Neural crest cell (in vitro differentiated cells): ENCODE measurements at places on chromosomes 4 and X.

DNA sequence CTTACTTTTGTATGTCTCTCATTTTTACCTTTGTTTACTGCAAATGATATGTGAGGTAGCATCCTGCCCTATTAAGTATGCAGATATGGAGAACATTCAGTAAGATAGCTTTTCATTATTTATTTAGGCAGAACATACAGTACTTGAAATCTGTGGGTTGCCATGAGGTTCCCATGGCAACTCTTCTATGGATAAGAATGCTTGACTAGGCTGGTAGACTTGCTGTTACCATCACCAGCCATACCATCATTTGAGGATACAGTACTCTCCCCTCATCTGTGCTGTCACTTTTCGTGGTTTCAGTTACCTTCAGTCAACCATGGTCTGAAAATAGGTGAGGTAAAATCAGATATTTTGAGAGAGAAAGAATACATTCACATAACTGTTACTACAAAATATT lies 56.7 kb downstream of the NAF1 start:
- no peak overlapping the region for H3K4me3 ChIP-seq
- peaks cover 11% of the 10 kb centered on the region for H3K36me3 ChIP-seq
- H3K4me1 ChIP-seq = no peaks in the 10 kb centered on the region
- no peak for DNase-seq

DNA sequence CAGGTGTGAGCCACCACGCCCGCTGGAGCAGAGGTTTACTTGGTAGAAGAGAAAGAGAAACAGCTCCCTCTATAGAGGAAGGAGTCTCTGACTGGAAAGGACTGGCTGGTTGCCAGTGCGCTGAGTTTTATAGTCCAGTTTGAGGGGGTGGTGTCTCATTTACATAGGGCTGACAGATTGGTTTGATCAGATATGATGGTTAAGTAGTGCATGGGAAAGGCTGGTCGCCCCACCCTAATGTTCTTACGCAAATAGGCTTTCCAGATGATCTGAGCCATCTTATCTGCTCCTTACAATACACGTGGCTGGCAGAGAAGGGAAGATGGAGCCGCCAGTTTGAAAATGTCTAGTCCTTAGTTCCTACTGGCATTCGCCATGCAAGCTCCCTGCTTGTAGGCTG lies 439.5 kb downstream of the NAF1 start:
- no peak overlapping the region for H3K4me3 ChIP-seq
- no peaks in the 10 kb centered on the region for H3K36me3 ChIP-seq
- H3K27me3 ChIP-seq = no peaks in the 10 kb centered on the region
- no peak overlapping the region for H3K27ac ChIP-seq
- H3K4me1 ChIP-seq = no peaks in the 10 kb centered on the region

DNA sequence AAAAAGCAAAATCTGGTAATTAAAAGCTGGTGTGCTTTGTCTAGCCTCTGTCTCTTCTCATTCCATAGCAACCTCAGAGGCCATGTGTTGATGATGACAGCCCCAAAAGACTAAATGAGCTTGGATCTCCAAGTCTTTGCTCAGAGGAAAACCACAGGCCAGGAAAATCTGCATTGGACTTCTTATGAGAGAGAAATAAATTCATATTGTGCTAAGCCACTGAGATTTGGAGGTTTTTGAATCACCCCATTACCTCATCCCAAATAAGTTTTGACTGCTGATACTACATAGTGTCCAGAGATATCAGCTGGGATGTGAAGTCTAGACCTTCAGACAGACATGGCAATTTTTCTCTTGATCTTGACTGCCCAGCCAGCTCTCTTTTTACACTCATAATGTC lies 178.6 kb upstream of the DIPK2B start:
- H3K27ac ChIP-seq = no peak overlapping the region
- H3K36me3 ChIP-seq = no peaks in the 10 kb centered on the region
- DNase-seq = no peak
- H3K4me1 ChIP-seq = no peaks in the 10 kb centered on the region

GRCh38 chr4:4659871-4660651 lies 118.2 kb upstream of the STX18 start:
- no peak overlapping the region for H3K4me3 ChIP-seq
- H3K36me3 ChIP-seq = no peaks in the 10 kb centered on the region
- peaks cover 4% of the 10 kb centered on the region for H3K4me1 ChIP-seq
- H3K27me3 ChIP-seq = no peaks in the 10 kb centered on the region
- no peak overlapping the region for H3K27ac ChIP-seq

DNA sequence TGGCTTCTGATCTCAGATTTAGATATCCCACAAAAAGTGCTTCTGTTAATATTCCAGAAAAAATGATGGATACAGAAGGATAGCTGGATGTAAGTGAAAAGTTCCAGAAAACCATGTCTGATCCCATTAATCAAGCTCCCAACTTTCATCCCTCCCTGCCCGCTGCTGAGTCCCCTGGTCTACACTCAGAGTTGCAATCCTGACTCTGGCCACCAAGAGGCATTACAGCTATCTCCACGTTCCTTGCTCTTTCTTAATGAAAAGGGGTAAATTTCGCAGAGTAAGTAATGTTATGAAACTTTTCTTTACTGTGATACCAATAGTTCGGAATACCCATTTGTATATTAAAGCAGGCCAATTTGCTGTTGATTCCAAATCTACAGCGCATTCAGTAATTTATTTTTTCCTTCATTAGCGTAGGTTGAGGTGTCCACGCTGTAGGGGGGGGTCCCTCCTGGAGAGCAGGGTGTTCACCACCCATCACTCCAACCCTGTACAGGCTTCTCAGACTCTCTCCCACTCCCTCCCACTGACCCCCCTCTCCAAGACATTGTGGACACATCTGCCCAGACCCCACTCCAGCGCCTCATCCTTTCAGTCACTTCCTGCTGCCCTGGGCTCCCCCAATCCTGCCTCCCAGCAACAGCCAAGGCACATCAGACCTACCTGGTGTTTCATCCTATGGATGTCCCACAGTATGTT lies 55.1 kb downstream of the RAB40A start:
- no peaks in the 10 kb centered on the region for H3K27me3 ChIP-seq
- peaks cover 8% of the 10 kb centered on the region for H3K36me3 ChIP-seq
- peak overlapping the region; percentile 54 for H3K4me3 ChIP-seq
- H3K27ac ChIP-seq = peak overlapping the region; percentile 57
- peaks cover 13% of the 10 kb centered on the region for H3K4me1 ChIP-seq
- peak; percentile 3 for DNase-seq

DNA sequence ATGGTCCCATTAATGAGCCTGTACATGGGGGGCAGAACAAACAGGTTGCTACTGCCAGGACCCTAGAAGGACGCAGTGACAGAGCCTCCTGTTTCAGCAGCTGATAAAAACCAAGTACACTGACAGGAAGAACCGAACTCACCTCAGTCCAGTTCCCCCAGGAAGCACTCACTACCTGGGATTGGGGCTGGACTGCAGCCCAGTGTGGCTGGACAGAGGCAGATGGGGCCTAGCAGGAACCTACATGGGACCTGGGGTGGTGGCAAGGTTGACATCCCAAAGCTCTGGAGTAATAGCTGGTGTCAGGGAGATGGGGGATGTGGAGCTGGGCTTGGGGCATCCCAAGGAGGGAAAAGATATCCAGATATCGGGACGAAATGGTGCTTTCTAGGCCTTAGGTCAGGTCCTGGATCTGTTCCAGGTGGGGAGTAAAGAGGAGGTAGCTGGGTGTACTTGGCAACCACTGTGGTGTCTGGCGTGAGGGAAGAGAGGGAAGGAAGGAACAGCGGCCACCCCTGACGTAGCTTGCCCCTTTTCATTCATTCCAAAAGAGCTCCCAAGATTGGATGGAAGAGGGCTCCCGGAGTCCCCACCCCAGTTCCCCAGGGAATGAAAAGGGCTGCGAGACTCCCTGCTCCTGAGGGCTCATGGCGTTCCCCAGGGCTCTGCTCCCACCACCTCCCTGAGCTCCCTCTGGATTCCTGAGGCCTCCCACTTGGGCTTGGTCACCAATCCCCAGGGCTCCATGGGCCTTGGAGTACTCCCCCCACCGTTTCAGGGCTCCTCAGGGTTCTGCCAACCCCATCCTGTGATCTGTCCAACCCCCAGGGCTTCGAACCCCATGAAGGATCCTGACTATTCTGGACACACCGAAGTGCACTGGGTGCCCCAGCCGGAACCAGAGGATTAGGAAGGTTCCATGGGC lies 4.5 kb downstream of the EMD start:
- H3K27ac ChIP-seq = no peak overlapping the region
- H3K4me3 ChIP-seq = peak overlapping the region; percentile 68
- H3K36me3 ChIP-seq = peaks cover 4% of the 10 kb centered on the region
- H3K4me1 ChIP-seq = peaks cover 16% of the 10 kb centered on the region

DNA sequence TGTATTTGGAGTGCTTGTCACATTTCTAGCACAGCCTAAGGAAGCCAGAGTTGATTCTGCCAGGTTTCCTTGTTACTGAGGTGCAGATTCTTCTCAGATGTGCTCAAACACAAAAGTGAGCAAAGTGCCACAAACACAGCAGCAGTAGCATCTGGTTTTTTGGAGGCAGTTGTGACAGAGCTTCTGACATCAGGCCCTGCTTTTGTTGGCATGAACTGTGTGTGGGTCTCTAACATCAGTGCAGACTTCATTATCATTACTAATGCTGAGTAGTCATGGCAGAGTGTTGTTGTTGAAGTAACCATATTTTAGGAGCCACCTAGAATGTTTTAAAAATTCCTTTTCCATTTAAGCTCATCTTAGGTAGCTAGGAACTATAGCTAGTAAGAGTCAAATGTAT lies 656.6 kb downstream of the ANKRD50 start:
- H3K4me1 ChIP-seq = peaks cover 9% of the 10 kb centered on the region
- no peak overlapping the region for H3K27ac ChIP-seq

DNA sequence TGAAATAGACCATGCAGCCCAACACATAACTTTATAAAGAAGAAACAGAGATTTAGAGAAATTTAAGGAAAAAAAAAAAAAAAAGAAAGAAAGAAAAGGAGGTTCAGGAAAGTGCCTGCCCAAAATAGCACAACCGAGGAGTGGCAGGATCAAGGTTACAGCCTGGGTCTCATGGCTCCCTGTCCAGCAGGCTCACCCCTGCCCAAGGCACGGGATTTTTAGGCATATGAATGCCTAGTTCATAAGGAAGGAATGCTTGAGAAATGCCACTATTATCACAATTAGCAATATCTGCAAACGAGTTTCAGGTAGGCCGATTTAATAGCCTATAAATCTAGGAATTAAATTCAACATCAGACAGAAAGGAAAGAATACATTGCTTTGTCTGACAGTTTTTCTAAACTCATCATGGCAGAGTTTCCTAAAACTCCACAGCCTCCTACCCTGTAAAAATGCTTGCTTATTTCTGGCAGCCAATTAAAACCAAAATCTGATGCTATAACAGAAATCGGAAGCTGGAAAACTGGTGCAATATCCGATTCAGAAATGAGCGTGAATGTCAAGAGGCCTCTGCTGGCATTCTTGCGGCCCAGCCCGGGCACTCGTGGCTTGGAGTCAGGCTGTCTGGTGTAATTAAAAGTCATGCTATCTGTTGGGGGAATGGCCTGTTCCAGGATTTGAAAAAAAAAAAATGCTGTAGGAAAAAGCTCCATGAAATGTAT lies 63.5 kb downstream of the GEMIN8 start:
- DNase-seq = no peak
- no peaks in the 10 kb centered on the region for H3K4me1 ChIP-seq
- H3K27ac ChIP-seq = no peak overlapping the region
- no peaks in the 10 kb centered on the region for H3K36me3 ChIP-seq

DNA sequence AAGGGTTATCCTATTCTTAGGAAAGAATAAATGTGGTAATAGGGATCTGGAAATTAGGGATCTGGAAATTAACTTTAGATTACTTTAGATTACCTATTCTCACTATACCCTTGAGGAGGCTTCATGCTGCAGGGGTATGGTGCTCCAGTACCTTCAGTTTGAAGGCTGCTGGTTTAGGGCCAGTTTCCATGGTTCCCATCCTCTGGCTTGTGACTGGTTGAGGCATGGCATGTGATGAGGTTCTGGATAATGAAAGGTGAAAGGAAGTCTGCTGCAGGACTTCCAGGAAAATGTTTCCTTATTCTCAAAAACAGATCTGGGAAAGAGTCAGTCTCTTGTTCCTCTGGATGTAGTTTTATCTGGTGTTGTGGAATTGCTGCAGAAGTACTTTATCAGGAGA lies 25.9 kb downstream of the FRAS1 start:
- no peak for DNase-seq
- no peak overlapping the region for H3K4me3 ChIP-seq
- H3K4me1 ChIP-seq = no peaks in the 10 kb centered on the region
- H3K27ac ChIP-seq = no peak overlapping the region
- H3K27me3 ChIP-seq = no peaks in the 10 kb centered on the region
